ENCODE measurements at places on chromosomes 6 and 20. TPM values are rescaled to one million over a fixed set of nuclear protein-coding genes. Genes with fewer than 3 reads are reported as not detected.

Gene PARD6B
- 6.8 TPM for total RNA-seq

Gene TREML1
- 0.62 TPM for total RNA-seq

Gene CAGE1
- not detected for total RNA-seq

DNA sequence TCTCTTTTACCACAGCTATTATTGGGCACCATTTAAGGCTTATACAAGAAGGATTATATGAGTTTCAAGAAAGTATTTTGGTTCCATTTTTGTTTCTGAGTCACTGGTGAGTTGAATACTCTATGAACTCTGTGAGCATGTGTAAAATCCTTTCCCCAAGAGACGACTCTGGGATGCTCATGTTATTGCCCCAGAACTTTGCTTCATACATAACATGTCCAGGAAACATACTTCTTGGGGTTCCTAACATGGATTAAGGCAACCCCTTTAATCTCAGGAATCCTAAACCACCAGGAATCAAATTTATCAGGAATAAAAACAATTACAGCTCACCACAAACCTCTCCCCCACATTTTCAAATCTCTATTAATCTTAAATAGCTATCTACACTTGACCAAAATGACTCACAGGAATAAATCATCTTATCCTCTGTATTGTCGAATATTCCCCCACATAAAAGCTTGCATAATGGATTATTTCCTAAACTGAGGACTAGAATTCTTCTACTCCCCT, 117.5 kb upstream of the COL21A1 start:
- no peaks in the 10 kb centered on the region for H3K4me1 ChIP-seq
- no peaks in the 10 kb centered on the region for H3K36me3 ChIP-seq
- H3K27ac ChIP-seq = no peak overlapping the region
- DNase-seq = no peak

GRCh38 chr6:27130668-27131428, 116.7 kb upstream of the PRSS16 start:
- no peaks in the 10 kb centered on the region for H3K4me1 ChIP-seq
- H3K4me3 ChIP-seq = peak overlapping the region; percentile 39
- no peak overlapping the region for H3K27ac ChIP-seq
- no peaks in the 10 kb centered on the region for H3K36me3 ChIP-seq
- no peak for DNase-seq
